ENCODE measurements at places on chromosomes 5 and 9.

- DNase-seq, result no peak
These were observed 306.6 kb downstream of the PLK2 start for GRCh38 chr5:58153255-58153654.

GRCh38 chr5:173884402-173885053, 3.6 kb upstream of the CPEB4 start:
- no peak for DNase-seq

- no peak for DNase-seq
These were observed 56.6 kb upstream of the MOCS2 start for GRCh38 chr5:53166183-53166495.

GRCh38 chr9:89873801-89874200, 269.0 kb downstream of the GADD45G start:
- DNase-seq, result no peak

GRCh38 chr9:21507483-21507790, 25.3 kb upstream of the IFNE start:
- no peak for DNase-seq

GRCh38 chr5:79581535-79581934, 30.7 kb upstream of the TENT2 start:
- DNase-seq, result no peak

GRCh38 chr5:10975945-10976344, 214.9 kb upstream of the DAP start:
- DNase-seq, result no peak

GRCh38 chr9:34741628-34742027, 31.7 kb upstream of the CCL21 start:
- DNase-seq, result no peak

DNA sequence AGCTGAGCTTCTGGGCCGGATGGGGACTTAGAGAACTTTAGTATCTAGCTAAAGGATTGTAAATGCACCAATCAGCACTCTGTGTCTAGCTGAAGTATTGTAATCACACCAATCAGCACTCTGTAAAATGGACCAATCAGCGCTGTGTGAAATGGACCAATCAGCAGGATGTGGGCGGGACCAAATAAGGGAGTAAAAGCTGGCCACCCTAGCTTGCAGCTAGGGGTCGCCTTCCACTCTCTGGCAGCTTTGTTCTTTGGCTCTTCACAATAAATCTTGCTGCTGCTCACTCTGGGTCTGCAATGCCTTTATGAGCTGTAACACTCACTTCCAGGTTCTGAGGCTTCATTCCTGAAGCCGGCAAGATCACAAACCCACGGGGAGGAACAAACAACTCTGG, 354.0 kb downstream of the PRR16 start:
- DNase-seq, result no peak

DNA sequence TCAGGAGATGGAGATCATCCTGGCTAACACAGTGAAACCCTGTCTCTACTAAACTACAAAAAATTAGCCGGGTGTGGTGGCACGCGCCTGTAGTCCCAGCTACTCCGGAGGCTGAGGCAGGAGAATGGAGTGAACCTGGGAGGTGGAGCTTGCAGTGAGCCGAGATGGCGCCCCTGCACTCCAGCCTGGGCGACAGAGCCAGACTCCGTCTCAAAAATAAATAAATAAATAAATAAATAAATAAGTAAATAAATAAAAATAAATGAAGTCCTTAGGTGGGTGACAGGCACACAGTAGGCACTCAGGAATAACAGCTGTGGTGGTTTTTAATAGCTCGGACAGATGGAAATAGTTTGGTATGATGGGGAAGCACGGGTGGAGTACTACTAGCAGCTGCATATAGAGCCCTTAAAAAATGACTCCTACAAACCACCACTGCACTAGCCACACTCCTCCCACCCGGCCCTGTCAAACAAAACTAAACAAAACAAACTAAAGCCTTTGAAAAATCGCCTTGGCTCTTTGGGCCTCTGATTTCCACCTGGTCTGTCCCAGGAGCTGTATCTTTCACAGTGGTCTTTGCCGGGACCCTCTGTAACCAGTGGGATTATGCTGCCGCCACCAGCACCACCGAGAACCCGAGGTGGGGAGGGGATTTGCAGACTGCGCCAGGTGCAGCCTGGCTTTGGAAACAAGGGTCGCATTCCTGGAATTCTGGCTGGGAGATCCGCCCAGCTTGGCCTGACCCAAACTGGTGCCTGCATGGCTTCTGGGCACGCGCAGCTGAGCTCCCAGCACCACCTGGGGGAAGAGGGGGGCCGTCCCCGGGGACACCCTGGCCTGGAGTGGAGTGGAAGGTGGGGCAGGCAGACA, 5.1 kb upstream of the WDR5 start:
- peak; percentile 51 for DNase-seq

DNA sequence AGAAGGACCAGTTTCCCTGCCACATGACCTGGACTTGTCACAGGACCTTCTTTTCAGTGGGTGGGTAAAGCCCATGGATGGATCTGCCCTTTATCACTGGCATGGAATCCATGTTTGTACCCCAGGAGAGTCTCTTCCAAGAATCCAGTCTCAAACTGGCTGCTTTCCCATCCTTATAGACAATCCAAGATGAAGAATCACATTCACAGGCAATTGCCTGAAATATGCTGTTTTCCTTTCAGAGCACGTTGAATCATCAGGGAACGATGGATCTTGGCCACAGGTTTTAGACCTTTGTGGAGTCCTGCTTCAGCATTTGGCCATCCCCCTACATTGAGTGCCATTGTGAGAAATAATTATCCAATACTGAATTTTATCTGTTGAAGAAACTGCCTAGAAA, 319.8 kb downstream of the ASTN2 start:
- DNase-seq, result no peak

DNA sequence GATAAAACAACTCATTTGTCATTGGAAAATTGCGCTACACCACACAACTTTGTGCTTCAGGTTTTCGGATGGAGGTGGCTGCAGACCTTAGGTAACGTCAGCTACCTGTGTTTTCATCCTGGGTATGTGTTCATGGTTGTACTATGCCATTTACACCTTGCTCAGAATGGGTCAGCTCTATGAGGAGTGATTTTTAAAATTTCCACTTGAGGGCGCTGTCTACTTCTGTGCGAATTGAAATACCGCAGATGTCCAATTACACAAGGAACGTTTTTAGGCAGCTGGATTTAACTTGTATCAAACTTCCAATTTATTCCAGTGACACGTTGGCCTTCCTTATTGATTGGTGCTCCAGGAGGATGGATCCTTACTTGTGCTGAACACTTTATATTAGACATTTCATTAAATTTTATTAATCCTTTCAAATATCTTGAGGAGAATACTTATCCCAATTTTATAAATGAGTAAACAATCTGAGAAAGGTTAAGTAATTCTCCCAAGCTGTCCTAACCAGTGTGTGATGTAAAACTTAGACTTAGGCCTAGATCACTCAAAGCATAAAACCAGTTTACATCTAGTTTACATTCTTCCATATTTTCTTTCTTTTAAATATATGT, 23.4 kb downstream of the DMRTA1 start:
- DNase-seq, result peak; percentile 81

GRCh38 chr9:37650873-37651768, at the start of gene FRMPD1:
Gene FRMPD1, plus strand, starts transcription at chr9:37650954. Its CDS starts 41,688 bp downstream, at chr9:37692642.
- DNase-seq, result peak; percentile 74

- no peak for DNase-seq
These were observed 80.9 kb upstream of the IRX2 start for GRCh38 chr5:2832394-2832793.

GRCh38 chr5:166959766-166960165, 1331.7 kb upstream of the WWC1 start:
- no peak for DNase-seq

- DNase-seq, result no peak
These were observed 78.8 kb upstream of the TNFAIP8 start for GRCh38 chr5:119276978-119277377.

DNA sequence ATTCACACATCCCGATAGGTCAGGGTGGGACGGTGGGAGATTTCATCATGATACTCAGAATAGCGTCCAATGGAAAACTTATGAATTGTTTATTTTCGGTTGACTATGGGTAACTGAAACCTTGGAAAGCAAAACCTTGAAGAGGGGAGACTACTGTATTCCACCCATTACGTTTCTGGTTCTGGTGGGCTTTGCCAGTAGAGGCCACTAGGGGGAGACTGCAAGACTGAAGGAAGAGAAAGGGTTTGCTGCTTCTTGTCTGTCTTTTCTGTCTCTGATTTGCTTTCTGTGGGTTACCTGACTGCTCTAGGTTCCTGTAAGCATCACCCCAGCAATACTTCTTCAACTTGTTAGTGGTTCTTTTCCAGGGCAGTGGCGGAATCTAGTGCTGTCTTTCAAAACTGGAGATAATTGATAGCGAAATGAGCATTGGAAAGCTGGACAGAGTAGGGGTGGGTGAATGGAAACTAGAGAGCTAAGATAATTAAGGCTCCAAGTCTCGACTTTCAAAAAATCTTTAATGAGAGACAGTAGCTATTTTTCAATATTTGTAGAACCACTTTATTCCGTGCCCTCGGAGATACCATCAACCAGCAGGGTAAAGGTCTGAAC, 27.0 kb downstream of the GRIN3A start:
- DNase-seq, result no peak

DNA sequence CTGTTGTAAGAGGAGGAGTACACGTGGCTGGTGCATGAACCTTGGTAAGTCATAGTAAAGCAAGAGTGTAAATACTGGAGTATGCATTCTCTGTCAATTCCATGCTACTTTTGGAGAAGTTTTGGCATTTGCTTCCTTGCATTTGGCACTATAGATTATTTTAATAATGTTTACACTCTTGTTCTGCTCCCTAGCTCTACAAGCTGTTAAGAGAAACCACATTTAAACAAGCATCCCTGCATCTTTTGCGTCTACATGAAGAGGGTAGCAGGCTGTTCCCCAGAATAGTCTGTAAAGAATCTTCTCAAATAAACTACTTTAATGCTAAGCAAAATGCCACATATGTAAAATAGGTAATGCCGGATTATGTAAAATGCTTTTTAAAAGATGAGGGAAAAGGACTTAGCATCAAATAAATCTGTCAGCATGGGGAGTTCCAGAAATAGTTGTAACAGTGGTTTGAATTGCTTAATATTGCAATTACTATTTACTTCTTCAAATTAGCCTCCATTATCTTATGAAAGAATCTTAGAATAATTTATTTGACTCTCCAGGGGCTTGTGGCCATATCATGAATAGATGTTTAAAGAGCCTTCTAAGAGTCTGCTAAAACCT, 2127.3 kb upstream of the WWC1 start:
- DNase-seq, result no peak

- no peak for DNase-seq
These were observed 457.4 kb upstream of the CDH18 start for GRCh38 chr5:20445326-20445860.

DNA sequence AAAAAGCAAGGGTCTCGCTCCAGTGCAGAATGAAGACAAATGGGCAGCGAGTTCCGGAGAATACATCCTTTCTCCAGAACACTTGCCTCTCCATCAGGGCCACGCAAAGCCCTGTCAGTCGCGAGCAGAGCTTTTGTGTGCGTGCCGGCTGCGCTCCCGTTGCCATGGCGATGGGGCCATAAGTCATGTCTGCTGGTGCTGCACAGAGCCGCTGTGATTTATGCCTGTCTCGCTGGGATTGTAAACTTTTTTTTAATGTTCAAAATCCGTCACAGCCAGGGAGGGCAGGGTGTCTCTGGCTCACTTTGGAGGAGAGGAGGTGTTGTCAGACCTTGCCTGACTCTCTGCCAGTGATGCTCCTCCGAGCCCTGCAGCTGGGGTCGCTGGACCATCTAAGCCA, 272.7 kb downstream of the TRIM32 start:
- no peak for DNase-seq

DNA sequence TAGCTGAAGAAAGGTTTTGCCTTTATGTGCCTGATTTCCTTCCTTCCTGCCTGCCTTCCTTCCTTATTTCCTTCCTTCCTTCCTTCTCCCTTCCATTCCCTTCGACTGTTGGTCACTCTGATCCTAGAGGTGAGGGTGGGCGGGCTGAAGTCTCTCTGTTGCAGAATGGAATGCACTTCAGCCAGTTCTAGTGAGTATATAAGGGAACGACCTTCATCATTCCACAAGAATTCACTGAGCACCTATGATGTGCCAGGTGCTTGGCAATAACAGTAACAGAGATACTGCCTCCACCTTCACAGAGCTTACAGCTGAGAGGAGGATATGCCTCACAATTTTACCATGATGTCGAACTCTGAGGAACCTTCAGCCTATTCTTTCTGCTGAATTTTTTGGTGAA, 8.7 kb upstream of the OR5C1 start:
- DNase-seq, result no peak

DNA sequence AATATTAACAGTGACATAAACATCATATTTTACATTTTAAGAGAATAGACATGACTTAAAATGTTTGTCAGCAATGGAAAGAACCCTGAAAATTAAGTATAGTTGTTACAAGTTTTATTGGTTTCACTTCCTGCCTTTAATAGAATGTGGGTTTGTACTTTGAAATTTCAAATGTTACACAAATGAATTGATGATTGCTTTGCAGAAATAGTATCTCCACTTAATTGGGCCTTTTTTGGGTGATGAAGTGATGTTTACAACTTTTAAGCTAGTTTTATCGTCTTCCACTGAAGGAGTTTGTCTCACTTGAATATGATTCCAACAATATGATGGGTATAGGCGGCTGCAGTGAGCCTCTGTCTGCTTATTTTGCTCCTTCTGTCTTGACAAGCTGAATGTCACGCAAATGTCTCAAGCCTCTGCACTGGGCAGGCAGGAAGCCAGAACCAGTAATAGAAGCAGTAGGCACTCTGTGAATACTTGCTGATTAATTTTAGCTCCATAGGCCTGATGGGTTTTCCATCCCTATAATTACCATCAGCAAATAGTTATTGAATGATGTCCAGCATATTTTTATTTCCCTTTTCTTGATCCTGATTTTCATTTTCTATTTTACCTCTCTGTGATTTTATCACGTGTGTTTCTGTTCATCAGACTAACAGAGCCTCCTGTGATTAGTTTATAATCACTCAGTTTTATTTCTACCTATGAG, 10.6 kb upstream of the NR3C1 start:
- no peak for DNase-seq

Measured in NCI-H774 (cell line).